ENCODE measurements at places on chromosomes 16 and 17. TPM values are rescaled to one million over a fixed set of nuclear protein-coding genes. Genes with fewer than 3 reads are reported as not detected.

The MT4 gene
- total RNA-seq: not detected

The KRT33A gene
- total RNA-seq: not detected

The ITGAX gene
- total RNA-seq: 56.2 TPM

The DCAKD gene
- total RNA-seq: 30.0 TPM

The ASPA gene
- total RNA-seq: not detected

The TAC4 gene
- total RNA-seq: not detected

The GCGR gene
- total RNA-seq: not detected

The OSGIN1 gene
- 2.1 TPM for total RNA-seq

The CRYBA1 gene
- not detected for total RNA-seq

The KRTAP9-3 gene
- not detected for total RNA-seq

The DPEP2NB gene
- not detected for total RNA-seq

The KRTAP2-3 gene
- total RNA-seq: not detected

The RNF222 gene
- total RNA-seq: not detected

DNA sequence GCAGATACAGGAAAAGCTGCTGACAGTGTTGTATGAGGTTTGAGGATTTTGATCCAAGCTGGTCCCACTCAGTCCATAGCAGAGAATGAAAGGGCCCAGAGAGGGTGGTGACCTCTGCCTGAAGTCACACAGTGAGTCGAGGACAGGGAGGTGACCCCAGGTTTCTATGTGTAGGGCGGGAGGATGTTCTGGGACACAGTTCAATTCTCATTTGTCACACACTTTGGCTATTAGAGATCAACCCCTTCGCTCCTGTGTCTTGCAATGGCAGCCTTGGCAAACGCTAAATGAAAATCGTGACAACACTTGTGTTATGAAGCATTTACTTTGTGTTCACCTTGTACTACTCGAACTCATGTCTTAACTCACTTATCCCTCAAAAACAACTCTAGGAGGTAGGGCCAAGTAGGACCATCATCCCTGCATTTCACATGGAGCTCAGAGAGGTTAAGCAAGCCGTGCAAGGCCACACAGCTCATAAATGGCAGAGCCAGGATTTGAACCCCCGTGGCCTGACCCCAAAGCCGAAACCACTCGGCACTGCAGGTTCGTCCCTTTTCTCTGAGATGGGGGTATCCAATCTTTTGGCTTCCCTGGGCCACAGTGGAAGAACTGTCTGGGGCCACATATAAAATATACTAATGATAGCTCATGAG lies 10.2 kb downstream of the DEXI start:
- no peak for DNase-seq

- no peak for DNase-seq
Observed at GRCh38 chr16:14013571-14014283, 57.4 kb upstream of the MRTFB start.

GRCh38 chr17:42697108-42697811 lies 14.9 kb downstream of the CNTNAP1 start:
- DNase-seq: no peak

DNA sequence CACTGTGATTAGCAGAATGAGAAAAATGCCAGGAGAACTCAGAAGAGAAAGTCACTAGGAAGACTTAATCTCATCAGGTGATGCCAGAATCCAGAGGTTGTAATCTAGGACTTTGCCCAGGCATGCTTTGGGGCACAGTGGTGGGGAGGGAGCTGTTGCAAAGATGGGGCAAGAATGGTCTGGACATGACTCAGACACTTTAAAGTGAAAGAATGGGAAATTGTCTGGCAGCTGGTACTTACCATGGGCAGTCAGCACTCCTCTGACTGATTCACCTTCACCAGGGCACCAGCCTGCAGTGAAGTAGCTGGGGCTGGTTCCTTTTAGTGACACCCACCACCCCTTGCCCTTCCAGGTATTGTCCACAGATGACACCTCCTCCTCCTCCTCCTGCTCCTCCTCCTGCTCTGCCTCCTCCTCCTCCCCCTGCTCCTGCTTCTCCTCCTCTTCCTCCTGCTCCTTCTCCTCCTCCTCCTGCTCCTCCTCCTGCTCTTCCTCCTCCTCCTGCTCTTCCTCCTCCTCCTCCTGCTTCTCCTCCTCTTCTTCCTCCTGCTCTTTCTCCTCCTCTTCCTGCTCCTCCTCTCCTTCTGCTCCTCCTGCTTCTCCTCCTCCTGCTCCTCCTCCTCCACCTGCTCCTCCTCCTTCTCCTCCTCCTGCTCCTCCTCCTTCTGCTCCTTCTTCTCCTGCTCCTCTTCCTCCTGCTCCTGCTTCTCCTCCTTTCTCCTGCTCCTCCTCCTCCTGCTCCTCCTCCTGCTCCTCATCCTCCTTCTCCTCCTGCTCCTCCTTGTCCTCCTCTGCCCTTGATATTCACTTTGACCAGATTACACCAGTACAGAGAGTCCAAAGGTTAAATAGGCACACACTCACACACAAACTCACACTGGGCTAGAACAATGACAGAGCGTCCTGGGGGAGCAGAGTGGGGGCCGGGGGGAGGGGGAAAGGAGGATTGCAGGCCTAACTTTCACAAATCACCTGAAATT lies at the start of gene CHD9NB:
Gene CHD9NB, minus strand, starts transcription at position 379 of the 983 bp plus-strand sequence. CDS start 8,739 bp downstream, outside the sequence.
- no peak for DNase-seq

DNA sequence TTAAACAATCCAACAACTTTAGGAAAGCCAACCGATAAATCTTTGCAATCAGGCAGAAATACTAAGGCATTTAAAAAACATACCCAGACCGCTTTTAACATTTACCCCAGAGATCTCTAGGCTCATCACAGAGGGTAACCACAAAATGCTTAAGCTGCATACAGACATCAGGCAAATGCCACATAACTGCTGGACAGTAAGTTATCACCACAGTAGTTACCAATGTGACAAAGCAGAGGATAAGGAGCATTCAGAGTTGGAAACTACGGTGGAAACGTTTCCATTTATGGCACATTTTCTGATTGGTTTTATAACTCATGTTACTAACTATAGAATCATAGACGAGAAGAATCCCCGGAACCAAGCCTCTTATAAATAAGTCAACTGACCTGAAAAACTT lies 77.5 kb downstream of the KANSL1 start:
- no peak for DNase-seq

DNA sequence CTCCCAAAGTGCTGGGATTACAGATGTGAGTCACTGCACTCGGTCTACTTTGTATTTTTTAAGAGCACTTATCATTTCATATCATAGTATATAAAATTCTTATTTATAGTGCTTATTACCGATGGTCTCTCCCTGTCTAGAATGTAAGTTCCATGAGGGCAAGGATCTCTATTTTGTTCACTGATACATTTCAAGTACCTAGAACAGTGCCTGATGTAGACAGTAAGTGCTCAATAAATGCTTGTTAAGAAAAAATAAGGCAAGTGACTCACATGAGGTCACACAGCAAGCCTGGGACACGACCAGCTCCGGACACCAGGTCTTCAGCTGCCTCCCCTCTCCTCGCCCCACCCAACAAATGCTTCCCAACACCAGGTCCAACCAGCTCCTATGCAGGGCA lies 23.9 kb downstream of the TRPV3 start:
- DNase-seq: no peak

- DNase-seq: no peak
Observed at GRCh38 chr17:11757815-11758214, 159.5 kb downstream of the DNAH9 start.

DNA sequence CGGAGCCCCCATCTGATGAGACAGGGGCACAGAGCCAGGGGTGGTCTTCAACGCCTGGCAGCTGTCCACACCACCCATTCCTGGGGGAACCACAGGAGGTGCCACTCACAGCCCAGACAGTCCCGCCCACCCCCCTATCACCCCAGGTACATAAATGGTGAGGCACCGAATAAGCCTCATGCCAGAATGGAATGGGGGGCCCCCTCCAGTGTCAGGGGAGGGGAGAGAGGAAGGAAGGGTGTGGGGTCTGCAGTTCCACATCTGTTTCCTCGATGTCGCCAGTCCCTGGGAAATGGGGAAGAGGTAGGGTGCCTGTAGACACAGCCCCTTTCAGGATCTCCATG lies 1.7 kb downstream of the TMC6 start:
- DNase-seq: no peak

DNA sequence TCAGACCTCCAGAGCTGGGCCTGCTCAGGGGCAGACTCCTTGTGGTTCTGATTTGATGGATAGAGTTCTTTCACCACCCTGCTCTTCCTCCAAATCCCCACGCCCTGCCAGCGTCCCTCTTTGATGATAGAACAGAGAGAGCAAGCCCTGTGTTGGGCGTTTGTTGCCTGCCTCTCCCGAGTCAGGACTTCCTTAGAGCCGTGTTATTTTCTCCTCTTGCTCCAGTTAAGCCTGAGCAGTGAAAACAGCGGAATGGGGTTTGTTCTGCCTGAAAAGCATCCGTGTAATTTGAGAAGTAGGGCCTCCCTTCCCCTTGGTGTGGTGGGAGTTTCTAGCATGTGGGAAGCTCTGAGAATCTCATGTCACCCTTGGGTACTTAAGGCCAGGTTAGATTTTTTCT lies 22.1 kb downstream of the TMEM94 start:
- DNase-seq: no peak

DNA sequence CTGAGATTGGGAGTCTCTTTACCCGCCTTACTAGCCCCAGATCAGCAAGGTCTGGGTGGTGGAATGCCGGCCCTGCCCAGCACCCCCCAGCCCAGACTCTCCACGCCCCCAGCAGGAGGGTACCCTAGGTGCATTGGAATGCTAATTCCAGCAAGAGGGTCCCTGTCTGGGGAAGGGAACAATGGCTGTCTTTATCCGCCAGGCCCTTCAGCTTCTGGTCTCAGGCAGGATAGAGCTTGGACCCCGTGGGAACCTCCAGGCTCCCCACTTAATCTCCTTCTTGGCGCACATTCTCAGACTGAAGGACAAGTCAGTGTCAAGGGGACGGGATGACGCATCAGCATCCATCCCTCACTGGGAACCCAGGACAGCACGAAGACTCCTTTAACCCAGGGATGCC lies 85.1 kb downstream of the LITAF start:
- no peak for DNase-seq

DNA sequence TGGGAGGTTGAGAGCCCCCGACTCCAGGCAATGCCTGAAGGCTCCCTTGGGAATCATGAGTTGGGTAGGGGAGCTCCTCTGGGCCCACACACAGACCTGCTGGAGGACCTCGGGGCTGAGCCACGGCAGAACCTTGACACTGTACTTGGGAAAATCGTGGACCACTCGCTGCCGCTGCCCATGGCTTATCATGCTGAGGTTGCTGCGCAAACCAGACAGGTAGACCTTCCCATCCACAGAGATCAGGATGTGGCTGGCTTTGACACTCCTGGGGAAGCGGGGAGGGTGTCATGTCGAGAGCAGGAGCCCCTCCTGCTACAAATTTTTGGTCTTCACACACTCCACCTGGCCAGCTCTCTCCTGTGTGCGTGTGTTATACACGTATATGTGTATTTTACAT lies 7.2 kb upstream of the LIMD2 start:
- no peak for DNase-seq

Measured in activated T-helper 2 cell treated with anti-CD3 and anti-CD28 coated beads, Interferon-gamma antibody, Interleukin-2, Interleukin-4, amounts not matched to agents 10 μg/mL and 5 μg/mL and 100 μg/mL, durations not matched to agents 14 hours and 24 hours and 36 hours (primary cell).